ENCODE measurements at places on chromosomes 6 and 20.
A peak's percentile ranks its signal among the peaks of the same experiment; 100 is the strongest.

- DNase-seq = no peak
These were observed 13.5 kb downstream of the THBS2 start for GRCh38 chr6:169240125-169240524.

GRCh38 chr6:169289619-169290339 is 36.1 kb upstream of the THBS2 start:
- DNase-seq = no peak

- no peak for DNase-seq
These were observed 71.3 kb upstream of the TOX2 start for GRCh38 chr20:43843096-43843964.

DNA sequence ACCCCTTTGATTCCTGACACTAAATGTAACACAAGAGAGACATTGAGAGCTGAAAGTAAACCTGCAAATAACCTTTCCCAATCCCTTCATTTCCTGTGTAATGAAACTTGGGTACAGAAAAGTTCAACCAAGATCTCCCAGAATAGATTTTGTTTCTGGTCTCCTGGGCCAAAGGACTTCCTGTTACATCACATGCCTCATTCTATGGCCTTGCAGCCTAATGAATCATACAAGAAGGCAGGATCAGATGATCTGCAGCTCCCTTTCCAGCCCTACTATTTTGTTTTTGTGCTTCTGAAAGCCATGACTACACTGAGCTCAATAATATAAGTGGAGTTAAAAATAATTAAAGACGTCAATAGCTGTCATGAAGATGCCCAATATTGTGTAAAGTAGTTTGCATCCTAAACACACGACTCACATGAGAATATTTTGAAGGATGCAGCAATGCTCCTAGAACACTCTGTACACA is 73.4 kb upstream of the NOX3 start:
- DNase-seq = no peak

- no peak for DNase-seq
These were observed 889 bp downstream of the CASS4 start for GRCh38 chr20:56412949-56413348.

GRCh38 chr20:32070690-32071213 is 18.7 kb downstream of the HCK start:
- no peak for DNase-seq

DNA sequence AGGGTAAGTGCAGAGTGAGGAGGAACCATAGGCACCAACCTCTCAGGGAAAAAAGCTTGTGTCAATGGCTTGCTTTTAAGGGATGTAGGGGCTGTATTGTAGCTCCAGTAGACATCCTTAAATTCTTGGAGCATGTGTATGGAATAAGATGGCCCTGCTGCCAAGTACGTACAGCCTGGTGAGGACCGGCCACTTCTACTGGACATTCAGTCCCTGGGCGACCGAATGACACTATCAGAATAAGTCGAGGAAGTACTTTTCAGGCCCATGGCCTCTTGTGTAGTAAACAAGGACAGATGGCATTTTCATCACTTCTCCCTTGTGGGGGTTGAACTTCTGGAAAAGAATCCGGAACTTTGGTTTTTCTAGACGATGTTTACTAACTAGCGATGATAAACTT is 32.8 kb downstream of the GFRA4 start:
- no peak for DNase-seq

- DNase-seq = no peak
These were observed 386.0 kb downstream of the RNGTT start for GRCh38 chr6:88577461-88577860.

DNA sequence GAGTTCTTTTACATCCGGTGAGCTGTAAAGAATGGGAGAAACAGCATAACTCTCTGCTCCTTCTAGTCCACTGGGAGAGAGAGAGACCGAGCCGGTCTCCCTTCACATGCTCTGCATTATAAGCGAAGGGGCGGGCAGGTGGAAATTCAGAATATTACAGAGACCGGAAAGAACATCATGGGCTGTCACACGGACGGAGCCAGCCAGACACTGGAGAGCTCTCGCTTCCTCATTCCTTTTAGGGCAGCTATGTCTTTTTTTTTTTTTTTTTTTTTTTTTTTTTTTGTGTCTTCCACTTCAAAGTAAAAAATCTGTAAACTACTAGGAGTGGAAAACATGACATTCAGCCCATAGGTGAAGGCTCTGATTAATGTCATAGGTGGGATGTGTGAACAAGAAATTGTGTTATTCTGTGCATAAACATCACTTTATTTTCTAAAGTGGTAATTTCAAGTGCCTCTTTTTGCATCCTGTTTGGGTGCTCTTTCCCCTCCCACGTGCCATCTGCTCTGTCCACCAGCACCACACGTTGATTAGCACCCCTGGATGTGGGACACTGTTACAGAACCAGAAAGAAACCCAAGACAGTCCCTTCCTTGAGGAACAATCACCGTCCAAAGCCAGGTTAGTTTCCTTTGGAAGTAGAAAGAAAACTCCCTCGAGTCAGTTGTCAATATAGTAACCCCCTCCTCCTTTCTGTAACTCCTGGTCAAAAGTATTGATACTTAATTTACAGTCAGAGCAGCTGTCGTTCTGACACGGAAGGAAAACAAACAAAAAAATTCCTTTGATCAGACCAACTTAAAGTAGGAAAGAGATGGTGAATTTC is at the start of gene TAGAP:
TAGAP (minus strand) TSS at position 93 of the 829 bp plus-strand sequence. CDS start 845 bp downstream, outside the sequence.
- no peak for DNase-seq

DNA sequence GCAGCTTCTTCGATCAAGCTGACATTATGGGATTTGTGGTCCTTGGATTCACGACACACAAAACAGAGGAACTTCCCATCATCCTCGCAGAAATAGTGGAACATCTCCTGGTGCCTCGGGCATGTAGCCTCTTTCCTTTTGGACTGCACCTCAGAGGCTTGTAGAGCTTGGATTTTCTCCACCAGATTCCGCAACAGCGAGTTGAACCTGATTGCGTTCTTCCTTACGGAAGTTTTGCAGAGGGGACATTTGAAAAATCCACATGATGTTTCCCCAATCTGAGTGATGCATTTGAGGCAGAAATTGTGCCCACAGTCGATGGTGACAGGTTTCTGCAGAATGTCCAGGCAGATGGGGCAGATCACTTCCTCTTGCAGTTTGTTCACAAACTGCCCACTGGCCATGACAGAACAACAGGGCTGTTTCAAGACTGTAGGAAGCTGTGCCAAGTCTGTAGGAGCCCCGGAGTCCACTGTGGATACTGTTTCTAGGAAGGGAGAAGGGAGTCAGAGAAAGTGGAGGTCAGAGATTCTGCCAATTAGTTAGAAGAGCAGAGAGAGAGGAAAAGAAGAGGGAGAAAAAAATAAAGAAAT is 392 bp downstream of the TRIM31 start:
- no peak for DNase-seq

DNA sequence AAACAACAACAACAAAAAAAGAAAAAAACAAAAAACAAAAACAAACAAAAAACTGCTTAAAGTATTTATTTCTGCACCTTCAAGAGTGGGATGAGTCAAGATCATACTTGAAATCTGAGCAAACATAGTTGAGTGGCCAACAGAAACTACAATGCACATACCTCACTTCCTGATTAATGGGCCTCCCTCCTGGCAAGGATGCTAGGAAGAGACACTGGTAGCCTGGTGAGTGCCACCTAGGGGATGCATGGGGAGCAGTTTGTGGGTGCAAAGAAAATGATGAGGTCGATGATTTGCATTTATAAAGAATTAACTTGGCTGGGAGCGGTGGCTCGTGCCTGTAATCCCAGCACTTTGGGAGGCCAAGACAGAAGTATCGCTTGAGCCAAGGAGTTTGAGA is 808.1 kb downstream of the MAFB start:
- DNase-seq = no peak

GRCh38 chr6:121678245-121678644 is 242.8 kb downstream of the GJA1 start:
- no peak for DNase-seq

DNA sequence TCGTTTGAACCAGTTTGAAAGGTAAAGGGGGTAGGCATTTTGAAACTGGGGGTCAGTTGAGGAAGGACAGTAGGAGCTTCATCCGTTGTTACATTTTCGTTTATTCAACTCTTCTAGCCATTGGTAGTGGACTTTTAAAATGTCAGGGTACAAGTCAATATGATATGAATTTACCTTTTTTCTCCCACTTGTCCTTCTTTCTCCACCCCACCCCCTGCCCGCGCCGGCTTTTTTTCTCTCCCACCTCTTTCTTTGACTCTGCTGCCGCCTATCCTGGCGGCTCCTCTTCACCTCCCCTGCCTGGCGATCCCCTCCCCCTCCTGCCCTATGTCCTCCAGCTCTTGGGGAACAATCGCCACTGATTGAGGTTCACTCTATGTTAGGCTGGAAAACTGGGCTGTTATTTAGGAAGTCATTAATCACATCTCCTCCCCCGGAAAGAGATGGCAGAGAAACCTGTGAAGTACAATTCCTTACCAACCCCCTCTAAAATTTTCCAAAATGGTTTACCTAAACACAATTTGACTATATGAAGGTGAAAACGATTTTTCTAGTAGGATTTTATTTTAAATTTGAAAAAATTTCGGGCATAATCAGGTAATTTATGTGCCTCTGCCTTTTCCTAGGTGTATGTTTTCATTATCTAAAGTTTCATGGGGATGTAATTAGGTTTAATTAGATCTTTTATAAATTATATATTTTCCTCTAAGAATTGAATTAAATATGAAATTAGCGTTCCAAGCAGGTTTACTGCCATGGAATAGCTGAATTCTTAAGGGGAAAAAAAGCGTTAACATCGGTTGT is 778 bp upstream of the LIN28B start:
- DNase-seq = no peak

DNA sequence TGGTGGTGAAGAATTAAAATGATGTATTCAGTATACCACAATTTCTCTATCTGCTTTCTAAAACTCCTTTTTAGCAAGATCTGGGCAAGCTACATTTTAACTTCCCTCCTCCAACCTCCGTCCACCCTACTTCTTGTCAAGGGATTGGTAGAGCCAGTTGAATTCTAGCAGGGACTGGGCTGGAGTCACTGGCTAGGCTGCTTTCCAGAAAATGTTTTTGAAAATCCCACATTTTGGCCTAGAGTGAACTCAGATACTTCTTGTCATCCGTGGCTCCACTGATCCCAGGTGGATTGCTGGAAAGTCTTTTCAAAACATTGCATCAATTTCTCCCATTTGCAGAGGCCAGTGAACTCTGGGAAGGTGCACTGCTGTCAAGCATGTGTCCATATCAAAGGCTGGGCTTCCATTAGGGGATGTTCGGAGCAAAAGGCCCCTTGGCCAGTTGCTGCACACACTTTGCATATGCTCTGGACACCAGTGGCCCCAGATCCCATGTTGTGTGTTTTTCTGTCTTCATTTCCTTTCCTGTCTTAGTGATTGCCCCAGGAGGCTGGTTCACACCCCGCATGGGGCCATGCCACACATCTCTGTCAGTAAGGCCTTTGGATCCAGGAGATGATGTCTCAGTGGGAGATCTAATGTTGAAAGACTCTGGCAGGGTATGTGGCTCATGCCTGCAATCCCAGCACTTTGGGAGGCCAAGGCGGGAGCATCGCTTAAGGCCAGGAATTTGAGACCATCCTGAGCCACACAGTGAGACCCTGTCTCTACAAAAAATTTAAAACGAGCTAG is 11.3 kb upstream of the KCNK16 start:
- DNase-seq = no peak

GRCh38 chr6:114339706-114340105 is 3.1 kb downstream of the HS3ST5 start:
- DNase-seq = no peak

GRCh38 chr6:157410045-157410444 is 29.1 kb downstream of the ZDHHC14 start:
- no peak for DNase-seq

GRCh38 chr20:37319151-37319671 is 26.7 kb upstream of the SRC start:
- DNase-seq = no peak

DNA sequence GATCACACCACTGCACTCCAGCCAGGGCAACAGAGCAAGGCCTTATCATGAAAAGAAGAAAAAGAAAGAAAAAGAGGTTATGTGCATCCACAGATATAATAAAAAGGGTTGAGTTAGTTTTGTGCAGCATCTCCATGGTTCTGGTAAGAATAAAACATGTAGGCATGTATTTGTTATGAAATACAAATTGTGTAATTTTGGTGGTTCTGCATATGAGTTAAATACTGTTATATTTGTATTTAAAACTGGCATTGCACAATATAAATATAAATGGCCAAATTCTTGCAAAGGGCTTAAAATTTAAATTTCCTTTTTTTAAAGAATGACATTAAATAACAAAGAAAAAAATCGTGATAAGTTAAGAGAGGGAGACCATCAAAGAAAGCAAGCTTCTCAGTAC is 159.1 kb upstream of the PREP start:
- DNase-seq = no peak

- no peak for DNase-seq
These were observed 176.4 kb upstream of the CST7 start for GRCh38 chr20:24772667-24773066.

DNA sequence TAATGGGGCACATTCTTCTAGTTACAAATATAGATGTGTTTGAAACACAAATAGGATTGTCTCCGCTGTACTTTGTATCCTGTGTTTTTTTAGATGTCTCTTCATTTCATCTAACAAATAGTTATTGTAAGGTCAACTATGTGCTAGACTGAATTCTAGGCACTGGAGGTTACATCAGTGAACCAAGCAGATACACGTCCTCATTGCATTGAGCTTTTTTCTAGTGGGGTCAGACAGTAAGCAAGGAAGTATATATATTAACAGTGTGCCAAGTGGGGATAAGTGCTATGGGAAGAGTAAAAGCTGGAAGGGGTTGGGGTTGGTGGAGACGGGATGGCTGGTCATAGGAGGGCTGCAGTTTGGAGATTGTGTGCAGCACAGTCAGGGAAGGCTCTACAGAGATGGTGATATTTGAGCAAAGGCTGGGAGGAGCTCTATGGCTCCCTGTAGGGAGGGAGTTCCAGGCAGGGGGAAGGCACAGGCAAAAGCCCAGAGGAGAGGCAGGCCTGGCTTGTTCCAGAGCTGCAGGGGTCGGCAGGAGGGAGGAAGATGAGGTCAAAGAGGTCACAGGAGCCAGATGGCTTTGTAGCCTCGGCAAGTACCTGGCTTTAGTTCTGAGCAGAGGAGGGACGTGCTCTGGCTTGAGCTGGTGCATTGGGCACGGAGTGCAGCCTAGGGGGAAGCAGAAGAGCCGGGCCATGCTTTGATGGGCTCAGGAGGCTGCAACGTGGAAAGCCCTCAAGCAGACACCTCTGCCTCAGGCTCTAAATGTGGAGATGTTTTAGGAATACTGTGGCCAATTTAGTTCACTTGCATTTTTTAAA is 152.3 kb downstream of the ZDHHC14 start:
- peak; percentile 76 for DNase-seq

DNA sequence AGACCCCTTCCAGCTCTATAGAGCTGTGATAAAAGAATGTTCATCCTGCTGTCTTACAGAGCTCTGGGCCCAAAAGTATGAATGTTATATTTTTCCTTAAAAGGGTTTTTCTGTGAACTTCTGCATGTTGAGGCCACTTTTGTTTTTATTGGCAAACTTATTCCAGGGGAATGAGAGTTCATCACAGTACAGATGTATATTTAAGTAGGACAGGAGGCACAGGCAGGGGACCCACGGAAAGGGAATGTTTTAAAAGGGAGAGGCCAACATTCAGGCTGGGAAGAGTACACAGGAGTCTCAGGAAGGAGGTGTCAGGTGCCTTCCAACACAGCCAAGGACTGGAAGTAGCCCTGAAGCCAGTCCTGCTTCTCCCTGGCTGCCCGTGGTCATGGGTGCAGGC is 148.4 kb downstream of the EYA2 start:
- no peak for DNase-seq
